ENCODE measurements at places on chromosomes 3 and 15.

DNA sequence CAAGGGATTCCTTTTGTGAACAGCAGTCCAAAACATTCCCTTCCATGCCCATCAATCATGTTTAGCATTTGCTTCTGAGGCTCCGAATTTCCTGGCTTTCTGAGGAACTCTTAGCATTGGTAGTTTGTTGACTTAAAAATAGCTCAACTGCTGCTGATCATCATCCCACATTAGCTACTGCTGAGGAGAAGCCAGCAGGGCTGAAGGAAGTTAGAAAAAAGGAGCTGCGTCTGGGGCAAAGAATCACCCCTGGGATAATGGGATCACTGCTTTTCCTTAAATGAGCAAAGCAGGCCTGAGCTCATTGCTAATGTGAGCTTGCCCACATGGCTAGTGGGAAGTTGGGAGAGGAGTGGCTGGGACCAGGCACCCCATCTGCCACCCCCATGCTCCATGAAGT, 39.8 kb downstream of the CYP19A1 start:
- no peak for DNase-seq

- no peak for DNase-seq
Observed at GRCh38 chr3:52724511-52724910, 18.6 kb downstream of the SPCS1 start.

DNA sequence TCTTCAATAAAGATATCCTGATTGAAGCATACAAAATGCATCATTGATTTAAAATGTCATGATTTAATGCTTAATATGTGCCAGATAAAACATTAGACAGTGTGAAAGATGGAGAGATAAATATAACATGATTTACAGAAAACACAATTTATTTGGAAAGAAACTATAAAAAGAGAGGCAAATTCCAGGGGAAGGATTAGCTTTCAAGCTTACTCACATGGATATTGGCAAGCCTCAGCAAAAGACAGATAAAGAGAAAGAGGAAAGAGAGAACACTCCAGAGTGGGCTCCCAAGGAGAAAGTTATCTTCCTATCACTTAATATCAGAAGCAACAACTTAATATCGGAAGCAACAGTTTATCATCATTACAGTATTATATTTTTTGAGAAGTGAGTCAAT, 1036.5 kb downstream of the SQOR start:
- no peak for DNase-seq

GRCh38 chr15:71231758-71232157, 116.5 kb downstream of the THSD4 start:
- DNase-seq: no peak

GRCh38 chr3:141795741-141796080, 32.5 kb downstream of the GRK7 start:
- no peak for DNase-seq
